ENCODE measurements at places on chromosomes 5 and 9.

GRCh38 chr5:142611154-142611553 is 74.7 kb downstream of the FGF1 start:
- DNase-seq, result peak; percentile 76

DNA sequence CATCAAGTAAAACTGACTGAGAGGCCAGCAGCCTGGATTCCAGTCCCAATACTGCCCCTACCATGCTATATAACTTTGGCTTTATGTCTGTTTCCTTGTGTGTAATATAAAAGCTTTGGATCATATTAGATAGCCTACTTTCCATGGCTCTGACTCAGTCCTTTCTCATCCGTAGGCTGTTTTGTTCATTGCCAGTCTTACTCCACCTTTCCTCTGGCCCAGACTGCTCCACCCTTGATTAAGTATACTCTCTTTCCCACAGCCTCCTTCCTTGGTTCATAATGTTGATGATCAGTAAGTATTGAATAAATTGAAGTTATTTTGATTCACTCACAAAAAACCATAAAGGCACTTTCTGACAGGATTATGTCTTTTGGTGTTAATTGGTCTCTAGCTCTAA is 1.5 kb upstream of the MRPS30 start:
- no peak for DNase-seq

DNA sequence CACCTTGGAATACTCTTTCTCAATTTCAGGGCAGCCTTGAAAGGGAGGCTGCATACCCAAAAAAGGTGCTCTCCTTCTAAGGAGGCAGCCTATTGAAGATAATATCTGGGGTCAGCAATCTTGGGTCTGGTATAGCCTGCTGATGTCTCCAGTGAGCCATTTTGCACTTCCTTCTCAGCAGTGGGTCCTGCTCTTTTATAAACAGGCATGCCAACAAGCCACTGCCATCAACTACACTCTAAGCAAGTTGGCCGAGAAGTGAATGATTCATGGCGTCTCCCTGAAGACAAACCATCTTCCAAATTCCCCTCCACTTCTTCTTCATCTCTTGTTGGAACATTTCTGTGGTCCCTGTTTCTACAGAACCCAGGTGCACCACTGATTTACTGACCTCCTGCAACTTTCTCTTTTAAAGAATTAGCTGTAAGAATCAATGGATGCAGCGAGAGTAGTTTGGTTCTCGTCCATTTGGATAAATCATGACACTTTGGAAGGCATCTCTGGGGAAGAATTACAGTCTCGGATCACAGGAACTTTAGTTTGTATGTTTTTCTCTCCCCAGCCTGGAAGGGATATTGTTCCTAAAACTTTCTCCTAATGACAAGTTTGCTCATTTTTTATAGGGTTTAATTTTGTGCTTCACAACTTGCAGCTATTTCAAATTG is 108.3 kb downstream of the INSYN2B start:
- no peak for DNase-seq

DNA sequence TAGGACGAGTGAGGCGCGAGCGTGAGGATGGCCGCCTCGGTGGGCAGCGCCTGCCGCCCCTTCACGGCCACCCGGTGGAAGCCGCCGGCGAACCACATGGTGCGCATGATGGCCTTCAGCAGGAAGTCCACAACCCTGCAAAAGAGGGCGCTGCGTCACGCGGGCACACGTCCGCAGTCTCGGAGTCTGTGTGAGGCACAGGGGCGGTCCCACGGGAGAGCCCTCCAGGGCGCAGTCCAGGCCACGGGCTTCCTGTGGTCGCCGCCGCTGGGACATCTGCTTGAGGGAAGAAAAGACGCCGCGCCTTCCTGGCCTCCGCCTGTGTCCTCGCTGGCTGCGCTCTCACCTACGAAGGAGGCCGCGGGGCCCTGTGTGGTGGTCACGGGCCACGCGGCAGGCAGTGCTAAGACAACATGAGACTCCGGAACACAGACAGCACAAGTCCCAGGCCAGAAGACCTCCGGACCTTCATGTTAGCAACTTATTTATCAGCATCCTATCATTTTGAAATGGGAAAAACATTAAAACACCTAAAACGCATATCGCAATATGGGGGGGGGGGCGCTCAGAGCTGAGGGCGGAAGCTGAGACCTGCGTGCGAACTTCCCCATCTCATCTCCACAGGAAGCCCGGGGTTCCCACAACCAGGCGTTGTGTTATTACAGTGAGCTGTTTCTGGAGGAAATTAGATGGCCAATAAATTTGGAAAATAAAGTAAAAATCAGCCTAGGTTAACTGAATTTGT is 28.8 kb downstream of the LPCAT1 start:
- no peak for DNase-seq

- DNase-seq, result peak; percentile 25
These were observed 140.8 kb downstream of the CAMK4 start for GRCh38 chr5:111364992-111365391.

GRCh38 chr9:93082841-93083411 is 13.1 kb upstream of the CARD19 start:
- DNase-seq, result no peak

- peak; percentile 70 for DNase-seq
These were observed 1.3 kb downstream of the ASTN2 start for GRCh38 chr9:117413346-117414219.

DNA sequence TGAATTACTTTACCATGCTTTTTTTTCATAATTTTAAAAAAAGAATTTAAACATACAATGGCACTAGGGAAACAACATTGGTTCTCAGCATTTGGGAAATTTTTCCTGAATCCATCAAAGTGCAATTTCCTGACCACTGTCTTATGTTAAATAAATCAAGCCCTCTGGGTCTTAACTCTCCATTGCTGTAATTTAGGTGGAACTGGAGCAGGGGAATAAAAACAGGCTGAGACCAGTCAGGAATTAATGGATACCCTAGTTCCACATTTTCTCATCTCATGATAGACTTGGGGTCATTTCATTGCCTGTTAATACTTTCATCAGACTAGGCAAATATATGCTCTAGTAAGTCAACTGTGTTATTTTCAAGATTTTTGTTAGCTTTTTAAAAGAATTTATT is 103.1 kb downstream of the FBN2 start:
- DNase-seq, result no peak

- DNase-seq, result no peak
These were observed 34.8 kb downstream of the ITGA2 start for GRCh38 chr5:53023969-53024368.

- peak; percentile 58 for DNase-seq
These were observed 96.7 kb upstream of the RETREG1 start for GRCh38 chr5:16713386-16713928.

- no peak for DNase-seq
These were observed 4.8 kb downstream of the SURF6 start for GRCh38 chr9:133331221-133331620.

DNA sequence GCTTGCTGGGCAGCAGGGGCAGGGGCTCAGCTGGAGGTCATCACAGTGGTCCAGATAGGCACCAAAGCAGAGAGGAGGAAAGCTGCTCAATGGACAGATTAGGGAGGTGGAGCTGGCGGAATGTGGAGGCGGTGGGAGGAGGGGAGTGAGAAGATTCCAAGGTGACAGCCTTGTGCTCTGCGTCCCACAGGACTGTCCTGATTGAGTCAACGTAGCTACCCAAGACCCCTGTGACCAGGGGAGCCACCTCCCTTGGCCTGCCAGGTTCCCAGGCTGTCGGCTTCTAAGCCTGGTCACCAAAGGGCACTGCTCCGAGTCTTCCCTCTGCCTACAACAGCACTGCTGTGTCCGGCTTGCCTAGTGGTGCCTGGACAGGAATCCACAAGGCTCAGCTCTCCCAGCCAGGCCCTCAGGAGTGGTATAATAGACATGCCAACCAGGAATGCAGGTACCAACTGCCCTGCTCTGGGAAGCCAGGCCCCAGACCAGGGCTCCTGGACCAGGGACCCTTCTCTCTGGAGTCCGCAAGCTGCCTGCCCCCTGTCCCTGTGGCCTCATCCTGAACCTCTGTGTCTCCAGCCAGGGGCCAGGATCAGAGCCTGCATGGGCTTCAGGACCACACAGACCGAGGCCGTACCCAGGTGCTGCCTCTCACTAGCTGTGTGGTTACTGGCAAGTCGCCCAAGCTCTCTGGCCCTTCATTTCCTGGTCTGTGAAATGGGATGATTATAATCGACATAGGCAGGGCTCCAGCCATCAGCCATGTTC is 67.9 kb downstream of the STK10 start:
- DNase-seq, result no peak

- no peak for DNase-seq
These were observed 61.6 kb upstream of the DAB2 start for GRCh38 chr5:39486361-39486760.

GRCh38 chr9:93964685-93965084 is 9.5 kb upstream of the BARX1 start:
- no peak for DNase-seq

GRCh38 chr5:59275510-59276324 is 617.8 kb downstream of the PDE4D start:
- peak; percentile 36 for DNase-seq

DNA sequence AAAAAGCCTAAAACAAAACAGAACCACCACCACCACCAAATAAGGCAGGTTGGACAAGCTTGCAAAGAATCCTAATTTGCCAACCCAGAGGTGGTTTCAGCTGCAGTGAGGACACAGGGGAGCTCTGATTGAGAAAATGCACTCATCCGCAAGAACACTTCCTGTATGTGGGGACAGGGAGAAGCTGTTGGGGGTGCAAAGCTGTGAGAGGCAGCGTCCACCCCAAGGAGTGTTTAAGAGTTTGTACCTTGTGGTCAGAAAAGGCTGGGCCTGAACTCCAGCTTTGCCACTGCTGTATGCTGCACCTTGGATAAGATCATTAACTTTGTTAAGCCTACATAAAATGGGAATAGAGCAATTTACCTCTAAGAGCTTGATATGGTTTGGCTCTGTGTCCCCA is 511.7 kb downstream of the BNC2 start:
- DNase-seq, result no peak

- DNase-seq, result no peak
These were observed 25.2 kb upstream of the SPRY4 start for GRCh38 chr5:142350021-142350420.

DNA sequence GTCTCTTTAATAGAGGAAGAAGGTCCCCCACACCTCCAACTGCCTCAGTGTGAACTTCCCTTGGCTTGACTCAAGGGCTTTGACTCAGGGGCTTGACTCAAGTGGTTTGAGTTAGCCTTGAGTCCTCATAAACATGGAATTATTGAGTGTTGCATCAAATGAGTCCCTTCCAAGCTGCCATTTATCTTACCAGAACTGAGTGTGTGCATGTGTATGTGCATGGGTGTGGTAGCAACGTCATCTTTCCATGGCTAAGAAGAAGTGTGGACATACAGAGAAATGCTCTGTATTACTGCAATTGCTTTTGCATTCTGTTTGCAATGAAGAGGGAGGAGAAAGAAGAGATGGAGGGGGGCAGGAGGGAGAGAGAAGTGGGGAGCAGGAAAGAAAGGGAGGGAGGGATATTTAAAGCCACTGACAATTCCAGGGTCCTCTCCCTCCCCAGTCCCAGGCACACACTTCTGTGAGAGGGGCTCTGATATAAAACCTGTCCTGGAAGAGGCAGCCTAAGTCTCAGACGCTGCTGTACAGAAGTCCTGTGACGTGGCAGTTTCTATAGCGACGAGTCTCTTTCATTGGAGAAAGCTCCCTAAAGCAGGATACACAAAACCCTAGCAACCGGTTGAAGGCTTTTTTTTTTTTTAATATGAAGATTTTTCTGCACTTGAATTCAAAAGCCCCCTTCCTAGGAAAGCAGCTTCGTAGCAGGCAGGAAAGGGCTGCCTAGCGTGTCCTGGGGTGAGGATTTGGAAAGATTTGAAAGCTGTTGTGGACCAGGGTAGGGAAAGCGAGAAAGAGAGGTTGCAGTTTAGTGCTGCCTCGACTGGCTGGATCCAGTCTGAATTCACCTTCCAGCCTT is 93.3 kb upstream of the MAP1B start:
- DNase-seq, result no peak

- DNase-seq, result peak; percentile 37
These were observed 131.9 kb downstream of the MRPL36 start for GRCh38 chr5:1667648-1668140.

DNA sequence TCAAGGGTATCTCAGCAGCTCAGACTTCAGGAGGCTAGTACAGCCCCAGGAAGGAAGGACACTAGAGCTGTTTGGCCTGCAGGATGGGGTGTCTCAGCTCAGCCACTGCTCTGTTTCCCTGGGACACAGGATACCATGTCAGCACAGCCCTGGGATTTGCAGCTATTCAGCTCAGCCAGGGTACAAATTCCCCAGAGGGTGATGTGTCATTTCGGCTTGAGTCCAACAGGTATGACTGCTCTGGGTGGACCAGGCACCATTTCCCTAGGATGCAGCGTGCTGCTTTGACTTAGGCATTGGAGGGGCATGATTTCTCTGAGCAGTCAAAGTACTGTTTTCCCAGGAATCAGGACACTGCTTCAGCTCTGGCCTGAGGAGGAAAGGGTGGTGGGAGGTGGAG is 130.1 kb downstream of the ARSB start:
- no peak for DNase-seq

DNA sequence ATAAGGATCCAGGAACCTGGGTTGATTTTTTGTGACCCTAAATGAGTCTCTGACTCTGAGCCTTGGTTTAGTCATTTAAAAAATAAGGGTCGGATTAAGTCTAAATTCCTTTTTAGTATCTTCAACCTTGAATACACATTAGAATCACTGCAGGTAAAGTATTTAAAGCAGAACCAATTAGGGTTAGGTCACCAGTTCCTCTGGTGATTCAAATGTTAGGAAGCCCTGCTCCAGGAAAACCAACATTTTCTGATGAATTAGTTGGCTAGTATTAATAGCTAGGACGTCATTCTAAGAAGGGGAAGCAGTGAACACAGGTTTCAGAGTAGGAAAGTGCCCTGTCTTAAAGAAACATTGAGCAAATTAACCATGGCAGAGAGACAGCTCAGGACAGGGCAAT is 31.4 kb upstream of the BRINP1 start:
- DNase-seq, result no peak

GRCh38 chr9:2425676-2426075 is 195.9 kb upstream of the VLDLR start:
- DNase-seq, result no peak

DNA sequence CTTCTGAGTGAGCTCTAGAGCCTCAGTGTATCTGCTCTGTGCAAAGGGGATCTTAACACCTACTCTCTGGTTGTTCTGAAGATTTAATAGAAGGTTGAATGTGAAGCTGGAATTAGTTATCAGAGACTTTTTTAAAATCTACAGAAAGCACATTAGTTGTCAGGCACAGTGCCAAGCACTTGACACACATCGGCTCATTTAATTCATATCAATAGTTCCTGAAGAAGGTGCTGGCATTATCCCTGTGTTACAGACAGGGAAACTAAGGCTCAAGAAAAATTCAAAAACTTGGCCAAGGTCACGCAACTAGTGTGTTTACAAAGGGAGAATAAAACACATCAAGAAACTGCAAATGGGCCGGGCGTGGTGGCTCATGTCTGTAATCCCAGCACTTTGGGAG is 80.2 kb downstream of the FGF18 start:
- DNase-seq, result no peak

GRCh38 chr5:108315829-108316228 is 66.1 kb downstream of the FBXL17 start:
- no peak for DNase-seq

GRCh38 chr9:106878081-106878837 is 15.3 kb downstream of the ZNF462 start:
- DNase-seq, result no peak

All from nephron progenitor cell (in vitro differentiated cells).